ENCODE measurements at places on chromosomes 3 and 15.

- no peak for DNase-seq
Measured at GRCh38 chr3:168939651-168940238, 723.8 kb downstream of the MECOM start.

DNA sequence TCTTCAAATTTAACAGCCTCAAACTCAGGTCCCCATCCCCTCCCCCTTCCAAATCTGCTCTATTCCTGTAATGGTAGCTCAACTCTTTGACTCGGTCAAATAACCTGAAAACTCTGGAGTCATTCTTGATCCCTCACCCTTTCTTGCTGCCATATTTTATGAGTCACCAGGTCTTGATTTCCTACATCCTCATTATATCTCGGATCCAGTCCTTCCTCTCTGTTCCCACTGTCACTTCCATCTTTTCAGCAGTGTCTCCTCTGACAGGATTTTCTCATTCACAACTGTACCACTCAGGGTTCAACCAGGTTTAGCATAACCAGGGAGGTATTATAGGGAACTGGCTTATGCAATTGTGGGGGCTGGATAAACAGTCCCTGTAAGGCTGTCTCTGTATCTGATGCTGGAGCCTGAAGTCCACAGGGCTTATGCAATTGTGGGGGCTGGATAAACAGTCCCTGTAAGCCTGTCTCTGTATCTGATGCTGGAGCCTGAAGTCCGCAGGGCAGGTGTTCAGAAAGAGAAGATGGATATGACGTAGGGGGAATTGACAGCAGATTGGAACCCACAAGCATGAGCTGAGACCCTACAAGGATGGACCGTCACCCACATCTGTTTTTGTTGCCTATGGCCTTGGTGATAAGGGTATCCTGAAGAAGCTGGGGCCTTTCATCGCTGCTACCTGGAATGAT is 9.1 kb upstream of the FETUB start:
- no peak for DNase-seq

DNA sequence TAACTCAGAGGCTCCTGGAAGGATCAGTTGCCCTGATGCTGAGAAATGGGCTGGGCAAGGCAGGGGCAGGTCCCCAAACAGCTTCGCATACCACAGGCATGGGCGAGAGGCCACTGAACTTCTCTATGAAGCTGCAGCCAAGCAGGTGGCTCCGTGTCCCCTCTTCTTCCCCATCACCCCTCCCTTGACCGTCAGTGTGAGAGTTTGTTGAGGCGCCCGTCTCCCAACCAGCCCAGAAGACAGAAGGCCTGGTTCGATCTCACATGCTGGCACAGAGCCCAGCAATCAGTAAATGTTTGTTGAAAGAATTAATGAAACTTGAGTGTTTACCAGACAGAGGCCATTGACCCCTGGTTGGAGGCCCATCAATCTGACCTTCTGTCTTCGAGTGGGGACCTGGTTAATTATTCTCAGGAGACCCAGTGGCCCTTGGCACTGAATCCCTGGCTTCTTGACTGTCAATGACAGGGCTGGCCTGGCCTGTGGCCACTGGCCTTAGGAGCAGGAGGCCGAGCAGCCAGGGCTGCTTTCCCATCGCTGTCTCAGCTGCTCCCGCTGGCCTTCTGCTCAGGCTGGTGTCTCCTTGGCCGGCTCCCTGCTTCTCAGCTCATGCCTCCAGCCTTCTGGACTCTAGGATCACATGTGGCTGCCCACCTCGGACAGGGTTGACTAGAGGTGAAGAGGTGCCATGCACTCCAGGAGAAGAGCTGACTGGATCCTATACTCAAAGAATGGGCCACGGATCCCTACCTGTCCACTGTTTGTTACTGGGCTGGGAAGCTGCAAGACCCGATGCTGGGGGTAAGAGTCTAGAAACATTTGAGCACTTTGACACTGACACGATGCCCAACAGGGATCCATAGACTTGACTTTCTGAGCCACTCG is 113.4 kb downstream of the ASB7 start:
- DNase-seq: no peak

GRCh38 chr3:13338231-13338630 is 81.9 kb downstream of the NUP210 start:
- DNase-seq: no peak

DNA sequence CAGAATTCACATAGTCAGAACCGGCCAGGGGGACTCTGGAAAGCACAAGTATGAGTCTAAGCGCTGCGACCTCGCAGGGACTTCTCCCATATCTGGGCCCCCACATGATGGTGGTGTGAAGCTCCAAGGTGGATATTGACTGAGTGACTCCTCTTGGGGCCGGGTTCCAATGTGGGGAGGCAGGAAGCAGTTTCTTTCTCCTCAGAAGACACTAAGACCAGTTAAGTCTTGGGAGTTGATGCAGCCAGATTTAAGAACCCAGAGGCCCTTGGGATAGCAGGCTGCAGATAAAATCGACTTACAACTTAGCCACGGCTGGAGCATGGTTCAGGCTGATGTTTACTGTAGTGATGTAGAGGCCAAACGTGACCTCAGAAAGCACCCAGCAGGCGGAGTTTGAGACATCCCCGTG is 55.4 kb upstream of the KLF13 start:
- DNase-seq: no peak

GRCh38 chr15:39695793-39696192 is 86.8 kb downstream of the FSIP1 start:
- no peak for DNase-seq

DNA sequence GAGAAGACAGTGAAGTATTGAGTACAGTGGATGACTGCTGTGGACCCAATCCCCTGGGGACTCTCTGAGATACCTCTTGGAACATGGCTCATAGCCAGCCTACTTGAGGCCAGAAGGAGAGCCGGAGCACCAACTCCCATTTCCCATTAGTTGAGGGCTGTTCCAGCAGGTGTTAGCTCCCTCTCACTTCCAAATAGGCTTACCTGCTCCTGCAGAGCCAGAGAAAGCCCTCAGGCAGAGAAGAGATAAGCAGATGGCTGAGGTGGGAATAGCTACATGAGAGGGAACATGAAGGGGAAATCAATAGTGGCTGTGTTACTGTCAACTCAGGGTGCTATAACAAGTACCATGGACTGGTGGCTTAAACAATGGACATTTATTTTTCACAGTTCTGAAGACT is 4.6 kb upstream of the CCK start:
- no peak for DNase-seq

- DNase-seq: no peak
Measured at GRCh38 chr15:83695901-83696425, 42.0 kb downstream of the ADAMTSL3 start.

DNA sequence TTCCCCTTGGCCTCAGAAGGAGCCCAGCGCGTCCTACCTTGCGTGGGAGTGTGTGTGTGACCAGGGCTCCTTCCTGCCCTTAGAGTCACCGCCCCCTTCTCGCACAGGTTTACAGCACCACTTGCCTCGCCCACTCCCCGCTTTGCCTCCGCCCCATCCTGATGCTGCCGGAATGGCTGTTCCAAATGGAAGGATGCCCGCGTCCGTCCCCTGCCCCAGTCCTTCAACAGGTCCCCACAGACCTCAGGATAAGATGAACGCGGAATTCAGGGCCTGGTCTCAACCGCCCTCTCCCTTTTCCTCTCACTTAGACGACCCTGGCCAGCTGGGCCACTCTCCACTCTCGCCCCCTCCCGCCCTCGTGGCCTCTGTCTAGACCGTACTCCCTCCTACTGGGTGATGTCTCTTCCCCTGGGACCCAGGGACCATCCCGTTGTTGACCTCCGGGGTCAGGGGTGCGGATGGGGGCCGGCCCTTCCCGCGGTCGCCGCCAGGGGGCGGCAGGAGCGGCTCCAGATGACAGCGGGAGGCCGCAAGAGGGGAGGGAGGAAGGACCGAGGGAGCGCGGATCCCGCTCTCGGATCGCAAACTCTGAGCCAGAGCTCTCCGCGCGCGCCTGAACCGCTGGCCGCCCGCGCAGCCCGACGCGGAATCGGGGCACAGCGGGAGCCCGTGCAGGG is at the start of gene THSD4:
Gene THSD4 (plus strand): TSS at position 585 of the 680 bp plus-strand sequence.
- peak; percentile 74 for DNase-seq

GRCh38 chr3:16513141-16514020 is at the start of gene RFTN1:
TSS of gene RFTN1 (minus strand) at chr3:16513699. CDS start at chr3:16493869, 19,830 bp downstream.
- peak; percentile 75 for DNase-seq

Measured in fibroblast of skin of right quadriceps (primary cell).